Fibroblast of skin of scalp (primary cell): ENCODE measurements at places on chromosomes 5 and 9.

- DNase-seq: no peak
Observed at GRCh38 chr5:143251190-143251589, 152.3 kb downstream of the NR3C1 start.

DNA sequence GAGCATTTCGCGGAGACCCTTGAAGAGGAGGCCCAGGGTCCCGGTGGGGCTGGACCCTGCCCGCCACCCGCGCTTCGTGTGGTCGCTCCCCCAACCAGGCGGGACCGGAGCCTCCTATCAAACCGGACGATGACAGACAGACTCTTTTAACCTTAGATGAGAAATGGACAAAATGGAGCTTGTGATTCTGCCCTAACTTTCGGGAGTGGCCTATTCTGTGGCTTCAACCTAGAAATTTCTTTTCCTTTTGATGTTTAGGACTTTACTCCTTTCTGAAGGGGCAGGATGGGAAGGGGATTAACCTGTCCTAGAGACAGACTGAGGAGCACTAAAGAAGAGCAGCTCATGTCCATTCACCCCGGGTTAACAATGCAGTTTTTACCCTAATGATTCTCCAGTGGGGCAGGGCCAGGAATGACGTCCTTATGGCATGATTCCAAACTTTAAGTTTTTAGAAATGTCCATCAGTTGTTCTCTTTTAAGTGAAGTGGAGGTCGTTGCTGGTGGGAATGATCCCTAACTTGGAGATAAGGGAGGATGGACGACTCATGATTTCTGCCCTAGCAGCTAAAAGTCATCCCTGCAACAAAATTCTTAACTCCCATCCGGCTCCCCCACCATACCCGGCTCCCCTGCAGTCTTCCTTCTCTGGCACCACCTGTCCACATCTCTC is 1.0 kb downstream of the NIPSNAP3A start:
- peak; percentile 37 for DNase-seq

DNA sequence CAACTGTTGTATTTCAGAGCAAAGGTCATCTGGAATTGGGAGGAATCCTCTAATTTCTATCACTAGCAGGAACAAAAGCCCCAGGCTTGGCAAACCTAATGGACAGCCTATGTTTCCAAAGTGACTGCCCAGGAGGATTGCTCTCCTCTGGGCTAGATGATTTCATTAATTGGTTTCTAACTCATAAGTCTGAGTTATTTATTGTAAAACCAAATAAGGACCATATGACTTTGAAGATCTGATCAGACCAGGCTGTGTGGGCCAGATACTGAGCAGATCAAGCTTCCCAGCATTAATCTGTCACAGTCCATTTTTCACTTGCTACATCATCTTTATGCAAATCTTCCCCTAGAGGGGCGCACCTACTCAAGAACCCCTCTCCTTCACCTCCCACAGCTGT is 125.2 kb downstream of the PRDM6 start:
- DNase-seq: no peak

DNA sequence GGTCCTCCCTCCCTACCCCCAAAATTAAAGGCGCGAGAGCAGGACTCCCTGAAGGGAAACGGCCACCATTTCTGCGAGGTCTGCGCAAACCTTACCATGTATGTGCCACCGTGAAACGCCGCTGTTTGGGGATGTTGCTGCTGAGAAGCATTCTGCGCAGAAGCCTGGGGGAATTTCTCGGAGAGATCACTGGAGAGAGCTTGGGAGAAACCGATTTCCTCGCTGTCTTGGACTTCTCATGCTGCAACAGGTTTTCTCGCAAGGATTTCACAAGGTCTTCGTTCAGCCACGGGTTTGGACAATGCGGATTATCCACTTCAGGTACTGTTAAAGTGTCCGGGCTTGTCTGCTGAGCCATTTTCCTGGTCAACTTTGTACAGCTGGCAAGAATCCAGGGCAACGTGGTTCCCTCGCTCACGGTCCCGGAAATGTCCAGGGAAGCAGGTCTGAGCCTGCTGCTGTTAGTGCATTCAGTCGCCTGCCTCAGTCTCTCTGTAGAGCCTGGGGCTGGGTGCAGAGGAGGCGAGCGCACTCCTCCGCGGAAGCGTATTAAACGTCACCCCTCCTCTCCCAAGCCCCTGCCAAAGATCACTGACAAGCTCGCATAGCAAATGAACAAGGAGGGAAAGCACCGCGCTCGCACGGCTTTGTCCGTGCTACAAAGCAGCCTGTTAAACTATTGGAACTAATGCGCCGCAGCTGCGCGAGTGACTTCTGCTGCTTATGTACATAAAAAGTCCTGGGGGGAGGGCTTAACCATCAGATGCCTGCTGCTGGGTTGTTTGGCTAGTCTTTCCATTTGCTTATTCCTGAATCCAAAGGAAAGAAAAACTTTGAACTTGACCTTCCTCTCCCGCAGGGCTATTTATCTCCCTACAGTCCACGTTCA is 125.1 kb downstream of the PDE4D start:
- DNase-seq: peak; percentile 49

- no peak for DNase-seq
Observed at GRCh38 chr5:81363093-81363871, 30.7 kb downstream of the ACOT12 start.

DNA sequence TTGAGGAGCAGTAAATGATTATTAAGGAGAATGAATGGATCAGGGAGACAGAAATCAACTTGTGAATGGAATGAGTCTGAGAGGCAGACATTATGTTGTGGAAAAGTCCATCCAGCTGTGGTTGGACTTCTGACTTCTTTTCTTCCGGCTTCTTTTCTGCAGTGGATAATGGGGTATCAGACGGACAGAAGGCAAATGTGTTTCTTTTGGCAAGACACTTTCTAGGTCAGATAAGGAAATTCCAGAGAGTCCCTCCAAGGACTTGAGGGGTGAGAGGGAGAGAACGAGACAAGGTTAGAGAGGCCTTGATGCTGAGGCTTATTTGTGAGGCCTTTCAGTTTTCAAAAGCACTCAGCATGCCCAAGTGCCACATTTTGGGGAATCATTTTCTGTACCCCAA is 17.1 kb upstream of the GRHPR start:
- no peak for DNase-seq

- no peak for DNase-seq
Observed at GRCh38 chr9:131056781-131057506, 39.4 kb upstream of the AIF1L start.

GRCh38 chr9:6413365-6414246 is 607 bp downstream of the UHRF2 start:
- DNase-seq: no peak

- peak; percentile 90 for DNase-seq
Observed at GRCh38 chr5:74640450-74640953, at the start of gene ENC1. TSS of gene ENC1 (minus strand) at chr5:74640728. CDS start at chr5:74636485, 4,243 bp downstream.

GRCh38 chr9:97857606-97858392 is 4.8 kb downstream of the FOXE1 start:
- DNase-seq: no peak

GRCh38 chr5:110054240-110054639 is 364.5 kb downstream of the MAN2A1 start:
- peak; percentile 84 for DNase-seq

- no peak for DNase-seq
Observed at GRCh38 chr5:165576678-165577275, 2071.4 kb downstream of the MAT2B start.

GRCh38 chr5:59236448-59236847 is 653.6 kb downstream of the RAB3C start:
- DNase-seq: no peak

GRCh38 chr5:131993676-131994075 is 17.8 kb downstream of the ACSL6 start:
- DNase-seq: no peak
